Cortex of kidney (tissue), 1 donor: ENCODE measurements at places on chromosomes 6 and 20.

- DNase-seq = no peak
Measured at GRCh38 chr6:26431258-26432172, 8.8 kb upstream of the BTN3A3 start.

DNA sequence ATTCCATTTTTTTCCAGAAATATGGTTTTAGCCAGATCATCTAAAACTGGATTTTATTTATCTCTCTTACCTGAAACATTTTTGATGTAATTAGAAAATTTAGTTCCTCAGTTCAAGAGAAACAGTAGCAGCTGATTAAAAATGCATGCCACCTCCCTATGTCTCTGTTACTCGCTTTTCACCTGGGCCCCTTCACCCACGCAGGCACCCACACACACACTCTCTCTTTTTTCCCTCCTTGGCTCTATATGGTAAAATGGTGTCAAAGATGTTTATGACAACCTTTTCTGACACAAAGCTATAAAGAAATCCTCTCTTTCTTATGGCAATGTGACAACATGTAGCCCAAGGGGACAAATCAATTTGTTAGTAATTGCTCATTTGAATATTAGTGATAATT lies 5.8 kb upstream of the SGK1 start:
- DNase-seq = no peak

DNA sequence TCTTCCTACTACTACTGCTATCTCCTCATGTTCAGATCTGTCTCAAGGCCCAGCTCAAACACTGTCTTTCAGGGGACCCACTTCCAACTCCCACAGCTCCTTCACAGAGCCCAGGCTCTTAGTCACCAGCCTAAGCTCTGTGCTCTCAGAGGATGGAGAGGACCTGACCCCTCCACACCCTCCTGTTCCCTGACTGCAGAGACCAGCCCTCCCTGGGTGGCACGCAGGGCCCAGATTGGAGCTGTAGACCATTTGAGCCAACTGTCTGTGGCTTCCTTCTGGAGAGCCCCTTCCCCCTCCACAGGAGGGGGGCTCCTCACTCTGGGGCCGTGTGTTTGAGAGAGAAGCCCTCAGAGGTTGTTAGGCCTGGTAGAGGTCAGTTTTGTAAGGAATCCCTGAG lies 9.8 kb downstream of the SNPH start:
- no peak for DNase-seq

DNA sequence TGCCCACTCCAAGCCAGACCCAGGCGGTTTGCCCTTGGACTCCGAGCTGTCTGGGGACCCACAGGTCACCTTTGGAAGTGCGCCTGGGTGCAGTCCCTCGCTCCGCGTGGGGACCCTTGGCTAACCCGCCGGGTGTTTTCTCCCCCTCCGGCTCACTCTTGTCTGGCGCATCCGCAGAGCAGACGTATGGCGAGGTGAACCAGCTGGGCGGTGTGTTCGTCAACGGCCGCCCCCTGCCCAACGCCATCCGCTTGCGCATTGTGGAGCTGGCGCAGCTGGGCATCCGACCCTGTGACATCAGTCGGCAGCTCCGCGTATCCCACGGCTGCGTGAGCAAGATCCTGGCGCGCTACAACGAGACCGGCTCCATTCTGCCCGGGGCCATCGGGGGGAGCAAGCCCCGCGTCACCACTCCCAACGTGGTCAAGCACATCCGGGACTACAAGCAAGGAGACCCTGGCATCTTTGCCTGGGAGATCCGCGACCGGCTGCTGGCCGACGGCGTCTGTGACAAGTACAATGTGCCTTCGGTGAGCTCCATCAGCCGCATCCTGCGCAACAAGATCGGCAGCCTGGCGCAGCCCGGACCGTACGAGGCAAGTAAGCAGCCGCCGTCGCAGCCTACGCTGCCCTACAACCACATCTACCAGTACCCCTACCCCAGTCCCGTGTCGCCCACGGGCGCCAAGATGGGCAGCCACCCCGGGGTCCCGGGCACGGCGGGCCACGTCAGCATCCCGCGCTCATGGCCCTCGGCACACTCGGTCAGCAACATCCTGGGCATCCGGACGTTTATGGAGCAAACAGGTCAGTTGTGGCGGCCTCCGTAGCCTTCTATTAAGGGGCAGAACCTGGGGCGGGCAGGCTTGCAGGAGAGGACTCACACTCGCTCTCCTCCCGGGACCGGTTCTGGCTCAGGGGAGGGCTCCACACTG lies 1.1 kb downstream of the PAX1 start:
- DNase-seq = no peak

GRCh38 chr6:129860908-129861665 lies at the start of gene TMEM244:
TSS of gene TMEM244 (minus strand) at chr6:129861315. CDS start at chr6:129861188, 127 bp downstream.
- no peak for DNase-seq

DNA sequence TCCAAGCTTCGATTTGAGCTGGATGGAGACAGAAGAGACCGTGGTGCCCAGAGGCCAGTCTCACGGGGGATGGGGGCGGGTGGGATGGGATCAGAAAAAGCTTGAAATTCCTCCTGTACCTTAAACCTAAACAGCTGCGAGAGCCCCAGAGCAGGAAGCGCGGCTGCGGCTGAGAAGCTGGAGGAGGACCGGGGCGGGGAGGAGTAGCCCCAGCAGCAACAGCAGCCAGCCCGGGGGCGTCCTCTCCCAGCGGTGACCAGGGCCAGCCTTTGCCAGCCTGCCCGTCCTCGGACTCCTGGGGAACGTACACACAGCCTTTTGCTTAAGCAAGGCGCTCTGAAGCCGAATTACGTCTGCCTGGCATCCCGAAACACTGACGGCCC lies 17.4 kb upstream of the PRDM13 start:
- no peak for DNase-seq

GRCh38 chr20:4043796-4044195 lies 28.4 kb upstream of the RNF24 start:
- DNase-seq = no peak

- no peak for DNase-seq
Measured at GRCh38 chr20:47993035-47993755, 207.9 kb upstream of the SULF2 start.

DNA sequence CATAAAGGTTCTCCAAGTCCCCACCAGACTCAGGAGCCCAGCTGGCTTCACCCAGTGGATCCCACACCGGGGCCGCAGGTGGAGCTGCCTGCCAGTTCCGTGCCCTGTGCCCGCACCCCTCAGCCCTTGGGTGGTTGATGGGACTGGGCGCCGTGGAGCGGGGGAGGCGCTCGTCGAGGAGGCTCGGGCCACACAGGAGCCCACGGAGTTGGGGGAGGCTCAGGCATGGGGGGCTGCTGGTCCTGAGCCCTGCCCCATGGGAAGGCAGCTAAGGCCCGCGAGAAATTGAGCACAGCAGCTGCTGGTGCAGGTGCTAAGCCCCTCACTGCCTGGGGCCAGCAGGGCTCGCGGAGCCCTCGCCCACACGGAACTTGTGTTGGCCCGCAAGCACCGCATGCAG lies 234.4 kb upstream of the HSF2 start:
- no peak for DNase-seq

GRCh38 chr6:140480852-140481251 lies 1106.4 kb upstream of the CITED2 start:
- no peak for DNase-seq

- DNase-seq = no peak
Measured at GRCh38 chr20:2507875-2508630, 662 bp downstream of the ZNF343 start.

- peak; percentile 69 for DNase-seq
Measured at GRCh38 chr6:89081423-89082322, 1.1 kb downstream of the PNRC1 start.

- DNase-seq = no peak
Measured at GRCh38 chr6:21159465-21159864, 434.1 kb upstream of the SOX4 start.

DNA sequence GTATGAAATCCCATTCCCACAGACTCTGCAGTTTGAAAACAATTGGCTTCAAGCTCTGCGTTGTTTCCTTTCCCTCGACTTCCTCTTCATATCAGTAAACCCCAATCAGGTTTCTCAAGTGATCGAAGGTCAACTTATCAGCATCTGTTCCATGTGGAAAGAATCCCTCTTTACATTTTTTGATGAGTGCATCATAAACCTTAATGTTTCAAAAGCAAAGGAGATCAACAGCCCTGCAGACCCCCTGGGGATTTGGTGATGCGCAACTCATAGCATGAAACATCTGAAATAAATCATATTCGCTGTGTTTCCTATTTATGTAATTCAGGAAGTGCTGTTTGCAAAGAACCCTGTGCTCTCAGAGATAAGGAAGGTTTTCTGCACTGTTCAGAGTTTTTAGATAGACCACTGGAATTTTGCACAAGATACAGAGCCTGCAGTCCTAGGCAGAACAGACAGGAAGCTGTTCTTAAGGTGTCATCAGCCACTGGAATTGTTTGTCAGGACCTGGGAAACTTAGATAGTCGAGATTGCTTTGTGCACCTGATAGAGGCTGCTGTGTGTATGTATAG lies 216.0 kb downstream of the HIVEP2 start:
- no peak for DNase-seq

DNA sequence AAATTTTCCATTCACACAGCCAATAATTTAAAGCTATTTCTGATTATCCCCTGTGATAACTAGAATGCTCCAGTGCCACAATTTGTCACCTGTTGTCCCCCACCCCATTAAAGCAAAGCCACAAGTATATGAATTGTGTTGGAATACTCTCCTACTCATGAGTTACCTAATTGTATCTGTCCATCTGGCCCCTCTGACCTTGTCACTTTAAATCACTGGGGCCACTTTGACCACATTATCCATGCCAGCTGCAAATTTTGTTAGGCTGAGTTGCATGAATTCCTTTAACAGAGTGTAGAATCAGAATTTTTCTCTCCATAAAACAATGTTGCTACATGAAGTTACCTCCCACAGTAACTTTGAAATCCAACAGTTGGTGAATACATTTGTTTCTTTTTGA lies 204.6 kb downstream of the MEI4 start:
- DNase-seq = no peak
